ENCODE measurements at places on chromosomes 1 and 21.
A peak's percentile ranks its signal among the peaks of the same experiment; 100 is the strongest.

DNA sequence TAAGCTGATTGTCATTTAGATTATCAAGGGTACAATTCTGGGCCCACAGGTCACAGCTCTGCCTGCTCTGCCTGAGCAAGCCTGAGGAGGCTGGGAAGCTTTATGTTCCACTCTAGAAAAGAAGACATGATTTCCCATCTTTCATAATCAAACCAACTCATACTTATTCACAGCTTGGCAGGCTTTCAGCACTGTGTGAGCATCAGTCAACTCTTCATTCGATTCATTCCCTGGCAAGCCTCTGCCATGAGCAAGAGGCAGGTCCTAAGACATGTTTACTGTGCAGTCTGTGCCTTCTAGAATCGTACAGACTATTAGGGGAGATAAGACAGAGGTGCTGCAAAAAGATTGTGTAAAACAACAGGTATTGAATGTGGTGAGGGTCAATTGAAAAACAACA is 24.5 kb upstream of the KIRREL1 start:
- no peak for DNase-seq

- no peak for DNase-seq
These were observed 154.3 kb downstream of the GLUL start for GRCh38 chr1:182237329-182237728.

DNA sequence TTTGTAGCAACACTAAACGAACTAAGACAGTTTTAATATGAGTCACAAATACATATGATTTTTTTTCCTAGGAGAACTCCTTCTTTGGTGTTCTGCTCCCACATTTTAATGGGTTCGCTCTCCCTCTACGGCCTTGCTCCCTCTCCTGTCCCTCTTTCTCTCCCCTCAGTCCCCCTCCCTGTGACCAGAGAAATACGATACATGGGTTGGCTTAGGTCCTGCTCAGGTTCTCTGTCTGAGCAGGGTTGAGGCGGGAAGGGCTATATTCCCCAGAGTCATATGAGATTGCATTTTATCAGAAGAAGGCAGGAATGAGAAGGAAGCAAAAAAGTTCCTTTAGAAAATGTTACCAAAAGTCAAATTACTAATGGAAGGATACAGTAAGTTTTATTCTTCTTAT is 44.6 kb downstream of the UBE2U start:
- DNase-seq = no peak

- no peak for DNase-seq
These were observed 24.9 kb downstream of the ZNF281 start for GRCh38 chr1:200384818-200385390.

- no peak for DNase-seq
These were observed 9.0 kb upstream of the LDLRAP1 start for GRCh38 chr1:25534410-25534788.

DNA sequence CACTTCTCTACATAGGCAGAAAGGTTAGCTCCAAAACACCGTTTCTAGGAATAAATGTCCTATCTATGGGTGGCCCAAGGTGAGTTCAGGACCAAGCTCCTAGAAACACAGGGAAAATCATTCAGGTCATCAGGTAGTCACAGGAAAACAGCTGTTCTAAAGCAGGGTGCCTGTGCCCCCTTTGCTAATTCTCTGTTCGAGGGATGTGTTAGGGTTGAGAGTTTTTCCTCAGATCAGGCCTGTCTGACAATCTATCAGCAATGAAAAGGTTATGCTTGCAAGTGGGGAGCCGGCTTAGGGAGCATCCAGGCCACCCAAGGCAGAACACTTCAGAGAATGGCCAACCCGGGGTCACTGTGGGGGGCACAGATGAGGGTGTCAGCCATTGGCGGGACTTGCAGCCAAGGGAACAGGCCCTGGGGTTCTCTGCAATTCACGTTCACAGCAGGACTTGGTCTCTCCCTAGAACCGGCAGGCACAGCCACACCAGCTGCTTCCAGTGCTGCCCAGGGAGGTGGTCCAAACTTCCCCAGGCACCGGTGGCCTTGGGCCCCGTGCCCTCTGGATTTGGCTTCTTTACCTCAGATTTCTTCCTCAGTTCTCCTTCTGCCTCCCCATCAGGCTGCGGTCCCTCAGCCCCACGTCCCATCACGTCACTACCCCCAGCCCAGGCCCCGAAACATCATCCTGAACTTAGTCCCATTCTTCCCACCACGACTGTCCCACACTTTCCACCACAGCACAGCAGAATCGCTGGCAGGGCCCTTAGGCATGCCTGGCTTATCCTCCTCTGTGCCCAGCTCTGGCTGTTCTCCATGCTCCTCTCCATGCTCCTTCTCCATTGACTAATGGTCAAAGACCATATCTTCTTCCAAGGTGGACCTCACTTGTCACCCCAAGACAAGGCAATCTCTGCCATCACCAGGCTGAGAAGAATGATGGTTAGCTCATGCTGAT is 11.0 kb downstream of the CD2 start:
- DNase-seq = no peak

DNA sequence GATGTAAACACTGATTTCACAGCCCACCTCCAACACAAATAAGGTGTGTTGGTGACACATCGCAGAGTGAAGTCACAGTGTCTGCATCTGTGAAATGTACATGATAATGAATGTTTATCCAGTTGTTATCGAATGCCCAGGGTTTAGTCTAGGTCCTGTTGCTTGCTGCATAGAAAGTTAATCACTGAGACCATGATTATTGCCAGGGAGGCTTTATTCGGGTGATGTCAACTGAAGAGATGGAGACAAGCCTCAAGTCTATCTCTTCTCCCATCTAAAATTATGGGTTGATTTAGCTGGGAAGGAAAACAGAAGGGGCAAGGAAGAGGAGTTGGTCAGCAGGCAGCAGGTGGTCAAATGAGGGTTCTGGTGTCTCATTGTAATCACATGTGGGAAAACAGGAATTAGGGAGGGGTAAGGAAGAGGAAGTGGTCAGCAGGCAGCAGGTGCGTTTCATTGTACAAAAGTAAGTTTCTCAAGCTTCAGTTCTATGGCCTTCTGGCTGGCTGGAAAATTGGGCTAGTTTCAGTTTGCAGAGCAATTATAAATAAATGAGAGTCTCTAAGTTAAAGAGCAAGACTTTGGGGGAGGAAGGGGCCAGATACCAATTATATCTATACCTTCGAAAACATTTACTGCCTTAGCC is 146.3 kb upstream of the DNAH14 start:
- DNase-seq = no peak

GRCh38 chr1:172401477-172401876 is 19.0 kb upstream of the C1orf105 start:
- no peak for DNase-seq

- no peak for DNase-seq
These were observed 659.9 kb downstream of the RWDD3 start for GRCh38 chr1:95893921-95894320.

DNA sequence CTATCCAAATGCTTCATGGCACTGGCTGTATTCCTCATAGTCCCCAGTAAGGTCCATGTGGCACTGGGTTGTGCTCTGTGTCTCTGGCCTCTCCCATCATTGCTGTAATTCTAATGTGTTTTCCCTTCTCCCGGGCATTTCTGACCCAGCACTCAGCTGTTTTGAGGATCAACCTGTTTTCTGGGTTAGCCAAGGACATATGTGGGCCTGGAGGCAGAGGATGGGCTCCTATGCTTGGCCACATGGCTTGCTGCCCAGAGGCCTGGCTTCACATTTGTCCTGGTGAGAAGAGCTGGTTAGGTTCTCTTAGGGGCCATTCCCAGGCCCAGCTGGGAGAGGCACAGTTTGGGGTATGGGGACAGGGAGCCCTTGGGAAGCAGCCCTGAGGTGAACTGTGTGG is 103.1 kb downstream of the FAM78B start:
- no peak for DNase-seq

GRCh38 chr1:76928522-76928921 is 61.2 kb downstream of the ST6GALNAC5 start:
- no peak for DNase-seq

GRCh38 chr1:89598450-89599331 is 34.2 kb upstream of the LRRC8C start:
- DNase-seq = no peak

DNA sequence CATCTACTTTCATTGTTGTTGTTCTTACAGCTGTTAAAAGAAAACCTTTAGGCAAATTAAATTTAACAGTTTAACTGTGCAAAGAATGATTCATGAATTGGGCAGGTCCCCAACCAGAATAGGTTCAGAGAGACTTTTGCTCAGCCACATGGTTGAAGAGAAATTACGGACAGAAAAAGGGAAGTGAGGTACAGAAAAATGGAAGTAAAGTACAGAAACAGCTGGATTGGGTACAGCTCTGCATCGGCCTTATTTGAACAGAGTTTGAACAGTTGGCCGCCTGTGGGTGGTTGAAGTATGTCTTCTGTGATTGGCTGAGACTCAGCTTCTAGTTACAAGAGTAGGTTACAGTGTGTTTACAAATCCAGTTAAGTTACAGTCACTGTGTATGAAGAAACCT is 210.1 kb downstream of the FGGY start:
- DNase-seq = no peak

DNA sequence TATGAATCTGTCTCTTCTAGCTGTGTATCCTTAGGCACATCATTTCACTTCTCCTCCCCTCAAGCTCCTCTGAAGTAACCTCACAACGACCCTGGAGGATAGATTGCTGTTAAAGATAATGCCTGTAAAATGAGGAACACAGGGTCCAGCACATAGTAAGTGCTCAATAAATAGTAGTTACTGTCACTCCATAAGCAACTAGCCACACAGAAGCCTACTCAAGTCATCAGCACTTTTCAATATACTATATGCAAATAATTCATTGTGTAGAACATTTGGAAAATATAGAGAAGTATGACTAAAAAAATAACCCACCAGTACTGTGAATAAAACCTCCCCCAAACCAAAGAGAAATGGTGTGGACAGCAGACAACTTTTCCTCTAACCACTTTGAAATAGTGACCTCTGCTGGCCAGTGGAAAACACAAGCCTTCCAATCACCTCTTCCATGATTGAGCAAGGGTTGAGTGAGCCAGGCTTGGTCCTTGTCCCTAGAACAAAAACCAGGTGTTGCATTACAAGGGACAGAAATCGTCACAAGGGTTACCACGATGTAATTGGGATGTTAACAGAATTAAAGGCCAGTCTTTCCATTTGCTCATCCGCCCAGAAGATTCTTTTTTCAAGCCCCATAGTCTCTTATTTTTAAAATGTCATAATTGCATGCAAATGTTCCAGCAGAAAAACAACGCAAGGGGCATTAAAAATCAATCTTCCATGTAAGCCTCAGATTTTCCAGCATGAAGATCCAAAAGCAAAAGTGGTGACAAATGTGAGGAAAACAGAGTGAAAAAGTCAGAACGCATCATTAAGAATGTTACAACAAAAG is 15.7 kb upstream of the GLIS1 start:
- DNase-seq = no peak

GRCh38 chr1:162627662-162628296 is 4.5 kb upstream of the DDR2 start:
- DNase-seq = no peak

- no peak for DNase-seq
These were observed 266.3 kb upstream of the KAZN start for GRCh38 chr1:14332158-14332557.

- DNase-seq = no peak
These were observed 19.9 kb downstream of the RPL5 start for GRCh38 chr1:92851729-92852128.

GRCh38 chr1:228986093-228986904 is 251.0 kb downstream of the RHOU start:
- DNase-seq = no peak

DNA sequence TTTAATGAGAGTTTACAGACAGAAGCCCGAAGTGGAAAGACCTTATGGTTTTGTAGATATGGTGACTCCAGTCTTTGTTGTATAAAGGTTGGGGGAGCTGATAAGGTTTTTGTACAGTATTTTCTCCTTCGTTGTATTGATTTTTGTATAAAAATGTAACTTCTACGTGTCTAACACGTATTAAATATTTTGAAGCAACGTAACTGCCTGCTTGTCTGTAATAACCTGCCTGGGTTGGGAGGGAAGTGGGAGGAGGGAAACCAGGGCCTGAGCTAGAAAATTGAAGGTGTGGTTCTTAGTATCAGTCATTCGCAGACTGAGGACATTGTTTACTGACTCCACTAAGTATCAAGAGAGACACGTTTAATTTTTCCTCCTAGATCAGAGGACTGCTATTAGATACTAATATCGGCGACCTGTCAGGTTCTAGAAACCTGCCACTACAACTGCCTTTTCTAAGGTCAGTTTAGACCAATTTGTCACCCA is 2.2 kb downstream of the IER5 start:
- DNase-seq = peak; percentile 14

DNA sequence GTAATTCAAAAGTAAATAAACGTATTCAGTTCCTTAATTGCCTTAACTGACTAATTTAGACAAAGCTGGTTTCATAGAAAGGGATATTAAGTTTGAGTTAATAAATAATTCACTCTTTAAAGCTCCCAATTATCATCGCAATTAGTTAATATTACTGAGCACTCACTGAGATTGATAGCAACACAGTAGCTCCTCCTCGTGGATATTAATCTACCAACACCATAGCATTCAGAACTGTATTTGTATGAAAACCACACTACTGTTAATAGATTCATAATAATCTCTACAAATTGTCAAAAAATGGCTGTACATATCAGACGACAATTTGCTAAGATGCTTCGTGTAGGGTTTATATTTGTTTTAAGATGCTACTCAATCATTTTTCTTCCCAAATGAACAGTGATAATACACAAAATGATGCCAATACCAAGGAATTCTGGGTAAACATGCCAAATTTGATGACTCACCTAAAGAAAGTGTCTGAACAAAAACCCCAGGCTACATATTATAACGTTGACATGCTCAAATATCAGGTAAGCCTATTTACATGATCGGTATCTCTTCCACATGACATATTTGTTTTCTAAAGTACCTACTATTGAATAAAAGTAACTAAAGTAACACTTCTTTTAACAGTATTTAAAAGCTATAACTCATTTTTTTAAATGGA is 18.8 kb upstream of the DYNLT5 start:
- no peak for DNase-seq

DNA sequence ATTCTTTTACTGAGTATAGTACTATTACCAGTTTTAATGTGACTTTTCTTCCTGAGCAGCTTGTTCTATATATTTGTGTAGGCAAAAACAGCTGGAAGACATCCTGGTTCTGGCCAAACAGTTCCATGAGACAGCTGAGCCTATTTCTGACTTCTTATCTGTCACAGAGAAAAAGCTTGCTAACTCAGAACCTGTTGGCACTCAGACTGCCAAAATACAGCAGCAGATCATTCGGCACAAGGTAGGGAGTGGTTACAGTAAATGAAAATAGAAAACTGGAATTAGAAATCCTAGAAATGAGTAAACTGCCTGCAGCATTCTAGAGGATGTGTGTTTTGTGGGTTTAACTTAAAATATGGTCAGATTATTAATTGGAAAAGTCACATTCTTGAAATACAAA is 64.1 kb upstream of the BMP8A start:
- DNase-seq = no peak

GRCh38 chr1:194024659-194025058 is 838.2 kb upstream of the B3GALT2 start:
- no peak for DNase-seq

GRCh38 chr1:78577257-78578100 is 42.8 kb upstream of the IFI44L start:
- no peak for DNase-seq
